ENCODE measurements at places on chromosomes 13 and 19.

- no peak for DNase-seq
Measured at GRCh38 chr13:97354808-97355207, 79.2 kb upstream of the RAP2A start.

DNA sequence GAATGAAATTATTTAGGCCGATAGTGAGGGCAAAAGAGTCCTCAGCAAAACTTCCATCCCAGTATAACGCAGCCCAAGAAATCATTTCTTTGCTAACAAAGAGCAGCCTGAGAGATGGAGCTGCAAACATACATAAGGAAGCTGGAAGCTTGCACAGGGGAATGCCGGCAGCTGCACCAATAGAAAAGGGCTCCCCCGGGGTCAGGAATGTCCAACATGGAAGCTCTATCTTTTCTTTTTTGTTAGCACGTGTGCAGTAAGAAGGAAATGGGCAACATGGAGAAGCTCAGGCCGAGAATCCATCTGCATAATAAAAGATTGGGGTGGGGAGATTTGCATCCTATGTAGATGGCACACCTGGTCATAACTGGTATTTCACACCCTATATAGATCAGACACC, 1363.5 kb upstream of the PCDH20 start:
- no peak for DNase-seq

- DNase-seq: no peak
Measured at GRCh38 chr19:42555317-42555716, 27.0 kb upstream of the CEACAM1 start.

DNA sequence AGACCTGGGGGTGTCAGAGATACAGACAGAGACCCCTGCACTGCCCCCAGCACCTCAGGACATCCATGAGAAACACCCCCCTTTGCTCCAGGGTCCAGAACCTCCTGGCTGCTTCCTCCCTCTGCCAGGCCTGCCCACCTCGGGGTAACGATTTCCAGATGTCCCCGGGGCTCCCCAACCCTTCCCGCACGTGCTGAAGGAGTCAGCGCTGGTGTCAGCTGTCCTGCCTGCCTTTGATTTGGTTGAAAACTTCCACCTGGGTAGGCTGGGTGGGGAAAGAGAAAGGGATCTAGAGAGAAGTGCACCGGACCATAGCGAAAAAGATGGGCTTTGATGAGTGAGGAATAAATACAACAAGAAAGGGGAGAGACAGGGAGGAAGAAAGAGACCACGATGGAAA, 1.5 kb upstream of the CGB7 start:
- no peak for DNase-seq
